NCI-H446 treated with DMSO at 0.1 percent for 48 hours (cell line): ENCODE measurements at places on chromosomes 16 and 17.
A peak's percentile ranks its signal among the peaks of the same experiment; 100 is the strongest.

DNA sequence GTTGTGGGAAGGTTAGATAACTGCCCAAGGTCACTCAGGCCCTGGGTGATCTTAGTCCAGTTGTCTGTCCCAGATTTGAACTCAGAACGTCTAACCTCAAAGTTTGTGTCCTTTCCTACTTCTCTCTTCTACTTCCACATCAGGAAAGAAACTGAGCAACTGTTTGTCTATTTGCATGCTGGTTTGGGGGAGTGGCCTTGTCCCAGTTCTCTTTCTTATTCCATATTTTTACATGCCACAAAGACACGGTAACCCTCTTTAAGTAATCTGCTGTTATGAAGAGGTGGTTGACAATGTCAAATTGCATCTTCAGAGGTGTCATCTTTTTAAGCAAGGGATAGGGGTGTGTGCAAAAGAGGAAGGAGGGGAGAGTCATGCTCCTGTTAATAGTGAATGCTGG is 432.5 kb downstream of the HS3ST3B1 start:
- DNase-seq = no peak

GRCh38 chr17:14051692-14052091 is 17.6 kb upstream of the COX10 start:
- no peak for DNase-seq

- no peak for DNase-seq
Observed at GRCh38 chr16:89827383-89828198, 684 bp upstream of the SPIRE2 start.

DNA sequence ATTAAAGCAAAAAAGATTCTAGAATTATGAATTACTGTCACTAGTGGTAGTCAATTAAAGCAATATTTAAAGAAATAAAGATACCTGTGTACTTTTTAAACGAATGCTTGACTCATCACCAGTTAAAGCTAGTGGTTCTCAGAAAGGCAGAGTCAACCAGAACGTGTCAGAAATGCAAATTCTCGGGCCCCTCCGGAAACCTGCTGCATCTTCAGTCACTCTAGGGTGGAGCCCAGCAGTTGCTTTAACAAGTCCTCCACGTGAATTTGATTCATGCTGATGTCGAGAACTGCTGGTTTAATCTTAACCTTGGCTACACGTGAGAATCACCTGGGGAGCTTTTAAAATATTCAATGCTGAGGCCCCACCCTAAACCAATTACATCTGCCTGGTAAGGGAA is 169.8 kb upstream of the SDK2 start:
- no peak for DNase-seq

- no peak for DNase-seq
Observed at GRCh38 chr17:64736804-64737492, 74.8 kb upstream of the SMURF2 start.

DNA sequence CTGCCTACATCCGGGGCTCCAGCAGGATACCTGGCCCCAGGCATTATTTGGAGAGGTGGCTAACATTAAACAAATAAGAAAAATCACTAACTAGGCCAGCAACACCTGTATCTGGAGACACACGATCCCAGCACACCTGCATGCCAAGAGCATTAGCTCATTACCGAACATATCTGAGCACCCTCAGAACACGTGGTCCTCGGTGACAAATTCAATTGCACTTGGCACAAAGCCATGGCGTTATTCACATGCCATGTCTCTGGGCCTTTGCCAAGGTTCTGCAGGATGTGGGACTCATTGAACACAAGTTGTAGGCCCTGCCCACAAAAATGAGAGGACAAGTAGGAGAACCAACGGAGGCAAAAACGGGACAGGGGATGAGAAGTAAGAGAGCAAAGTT is 552.3 kb downstream of the TOX3 start:
- no peak for DNase-seq

- DNase-seq = no peak
Observed at GRCh38 chr17:1559047-1560043, 3.2 kb downstream of the PITPNA start.

DNA sequence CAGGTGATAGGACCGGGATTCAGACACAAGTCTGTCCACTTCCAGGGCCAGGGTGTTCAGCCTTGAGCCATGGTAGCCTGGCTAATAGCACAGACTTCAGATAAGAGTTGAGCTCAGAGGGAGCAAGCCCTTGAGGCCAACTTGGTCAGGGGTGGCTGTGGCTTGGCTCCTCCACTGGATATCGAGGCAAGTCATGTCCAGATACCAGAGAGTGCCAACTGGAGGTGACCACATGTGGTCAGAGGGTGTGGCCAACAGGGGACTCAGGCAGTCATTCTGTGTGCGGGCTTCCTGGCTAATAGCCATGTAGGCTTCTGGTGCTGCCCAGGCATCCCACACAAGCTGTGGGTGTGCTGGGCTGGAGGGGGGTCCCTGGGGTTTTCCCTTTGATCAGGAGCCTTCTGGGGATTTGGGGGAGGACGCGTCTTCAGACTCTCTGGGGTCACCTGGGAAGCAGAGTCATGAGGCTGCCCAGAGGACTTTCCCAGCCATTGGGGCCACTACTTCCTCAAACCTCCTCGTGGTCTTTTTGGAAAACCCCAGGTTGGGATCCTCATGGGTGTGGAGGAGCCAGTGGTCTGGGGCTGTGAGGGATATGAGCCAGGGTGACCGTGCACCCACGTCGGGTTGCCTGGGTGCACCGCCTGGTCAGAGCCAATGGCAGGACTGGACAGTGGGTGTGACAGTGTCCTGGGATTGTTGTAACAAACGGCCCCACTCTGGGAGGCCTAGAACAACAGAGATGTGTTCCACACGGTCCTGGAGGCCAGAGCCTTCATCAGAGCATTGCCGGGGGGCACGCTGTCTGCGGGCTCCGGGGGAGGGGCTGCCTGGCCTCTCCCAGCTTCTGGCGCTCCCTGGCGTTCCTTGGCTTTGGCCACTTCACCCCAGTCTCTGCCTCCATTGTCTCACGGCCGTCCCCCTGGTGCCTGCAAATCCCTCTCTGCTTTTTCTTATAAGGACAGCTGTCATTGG is 25.0 kb downstream of the COX4I1 start:
- no peak for DNase-seq

- no peak for DNase-seq
Observed at GRCh38 chr17:2402544-2402943, 1.7 kb upstream of the MNT start.

DNA sequence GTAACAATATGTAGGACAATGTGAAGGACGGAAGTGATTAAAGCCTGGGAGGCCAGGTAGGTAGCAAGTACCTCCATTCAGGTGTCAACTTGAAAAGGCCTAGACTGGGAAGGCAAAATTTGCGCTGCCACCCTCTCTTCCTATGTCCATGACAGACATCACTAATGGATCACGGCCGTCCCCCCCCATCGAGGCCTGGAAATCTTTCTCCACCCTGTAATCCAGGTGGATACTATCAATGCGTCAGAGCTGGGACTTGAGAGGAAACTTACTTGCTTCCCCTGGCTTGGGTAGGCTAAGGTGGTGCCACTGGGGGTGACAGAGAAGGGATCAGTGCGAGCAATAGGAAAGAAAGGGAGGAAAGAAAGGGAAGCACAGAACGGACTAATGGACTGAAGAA is 156.1 kb downstream of the SALL1 start:
- DNase-seq = no peak

DNA sequence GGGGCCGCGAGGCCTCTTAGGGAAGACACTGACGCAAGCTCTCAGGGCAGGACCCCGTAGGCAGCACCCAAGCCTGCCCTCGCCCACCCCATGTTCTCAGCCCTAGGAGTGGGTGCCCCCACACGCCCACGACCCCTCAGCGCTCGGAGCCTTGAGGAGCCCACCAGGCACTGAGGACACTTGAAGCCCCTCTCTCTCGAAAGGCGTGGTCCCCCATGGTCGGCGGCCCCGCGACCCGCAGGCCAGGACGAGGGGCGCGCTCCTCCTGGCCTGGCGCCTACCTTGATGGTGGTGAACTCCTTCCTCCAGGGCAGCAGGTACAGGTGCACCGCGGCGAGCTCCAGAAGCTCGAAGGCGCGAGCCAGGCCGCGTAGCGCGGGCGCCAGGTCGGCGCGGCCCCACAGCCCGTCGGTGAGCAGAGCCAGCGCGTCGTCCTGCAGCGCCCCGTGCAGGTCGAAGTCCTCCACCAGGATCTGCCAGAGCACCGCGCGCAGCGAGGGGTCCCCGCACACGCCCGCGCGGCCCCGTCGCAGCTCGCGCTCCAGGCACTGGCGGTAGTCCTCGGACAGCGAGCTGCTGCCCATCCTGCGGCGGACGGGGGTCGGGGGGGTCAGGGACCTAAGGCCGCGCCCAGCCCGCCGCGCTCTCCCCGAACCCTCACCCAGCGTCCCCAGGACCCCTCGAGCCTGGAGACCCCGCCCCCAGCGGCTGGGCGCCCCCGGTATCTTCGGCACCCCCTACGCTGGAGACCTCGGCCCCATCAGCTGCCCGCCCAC is 668 bp downstream of the SPATA2L start:
- DNase-seq = no peak

DNA sequence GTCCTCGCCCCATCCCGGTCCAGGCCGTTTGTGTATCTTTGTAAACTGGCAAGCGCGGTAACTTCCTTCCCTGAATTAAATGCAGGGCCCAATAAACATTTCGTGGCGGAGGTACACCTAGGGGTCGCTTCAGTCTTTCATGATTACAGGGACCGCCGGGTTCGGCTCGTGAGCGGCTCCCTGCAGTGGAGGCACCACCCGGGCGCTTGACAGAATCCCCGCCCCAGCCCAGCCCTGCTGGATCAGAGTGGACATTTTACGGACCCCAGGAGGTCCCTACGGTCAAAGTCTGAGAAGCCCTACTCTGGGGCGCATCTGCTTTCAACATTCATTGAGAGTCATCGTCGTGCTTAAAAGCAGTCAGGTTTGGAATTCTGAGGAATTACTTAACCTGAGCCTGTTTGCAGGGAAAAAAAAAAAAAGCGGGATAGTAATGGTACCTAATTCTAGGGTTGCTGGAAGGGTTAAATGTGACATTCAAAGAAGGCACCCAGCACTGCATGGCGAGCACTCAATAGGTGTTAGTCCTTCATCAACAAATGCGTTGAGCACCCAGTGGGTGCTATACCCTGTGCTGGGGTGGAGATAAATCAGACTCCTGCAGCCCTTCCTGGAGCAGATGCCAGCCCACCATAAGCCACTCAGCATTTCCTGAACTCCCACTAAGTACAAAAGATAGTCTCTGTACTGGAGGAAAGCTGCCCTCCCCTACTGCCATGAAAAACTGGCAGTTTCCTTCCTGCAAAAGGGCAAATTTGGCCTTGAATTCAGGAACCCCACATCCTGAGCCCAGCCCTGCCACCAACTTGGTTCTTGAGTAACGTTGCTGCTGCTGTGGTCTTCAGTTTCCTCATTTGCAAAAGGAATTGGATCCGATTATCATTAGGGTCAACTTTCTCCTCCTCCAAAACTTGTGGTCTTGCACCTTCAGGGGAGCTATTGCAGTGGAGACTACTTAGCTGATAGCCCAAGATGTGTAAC is 658 bp upstream of the DUSP3 start:
- DNase-seq = no peak

DNA sequence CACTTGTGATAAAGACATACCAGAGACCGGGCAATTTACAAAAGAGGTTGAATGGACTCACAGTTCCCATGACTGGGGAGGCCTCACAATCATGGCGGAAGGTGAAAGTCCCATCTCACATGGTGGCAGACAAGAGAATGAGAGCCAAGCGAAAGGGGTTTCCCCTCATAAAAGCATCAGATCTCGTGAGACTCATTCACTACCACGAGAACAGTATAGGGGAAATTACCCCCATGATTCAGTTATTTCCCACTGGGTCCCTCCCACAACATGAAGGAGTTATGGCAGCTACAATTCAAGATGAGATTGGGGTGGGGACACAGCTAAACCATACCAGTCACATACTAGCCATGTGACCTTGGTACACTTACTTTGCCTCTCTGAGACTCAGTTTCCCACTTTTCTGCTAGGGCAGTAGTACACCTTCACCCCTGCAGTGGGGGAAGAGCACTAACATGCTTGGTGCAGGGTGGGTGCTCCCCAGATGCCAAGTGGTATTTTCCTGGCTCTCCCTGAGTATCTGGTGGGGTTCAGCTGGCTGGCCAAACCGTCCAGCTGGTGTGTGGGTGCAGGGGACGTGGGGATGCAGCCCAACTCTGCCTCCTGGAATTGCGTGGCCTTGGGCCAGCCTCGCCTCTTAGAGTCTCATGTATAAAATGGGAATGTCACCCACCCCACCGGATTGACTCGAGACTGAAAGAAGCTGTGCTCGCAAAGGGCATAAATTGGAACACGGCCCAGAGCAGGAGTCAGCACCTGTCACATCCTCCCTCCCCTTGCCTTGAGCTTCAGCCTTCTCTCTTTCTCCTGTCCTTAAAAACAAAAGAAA is 364.1 kb downstream of the CPPED1 start:
- DNase-seq = peak; percentile 18

DNA sequence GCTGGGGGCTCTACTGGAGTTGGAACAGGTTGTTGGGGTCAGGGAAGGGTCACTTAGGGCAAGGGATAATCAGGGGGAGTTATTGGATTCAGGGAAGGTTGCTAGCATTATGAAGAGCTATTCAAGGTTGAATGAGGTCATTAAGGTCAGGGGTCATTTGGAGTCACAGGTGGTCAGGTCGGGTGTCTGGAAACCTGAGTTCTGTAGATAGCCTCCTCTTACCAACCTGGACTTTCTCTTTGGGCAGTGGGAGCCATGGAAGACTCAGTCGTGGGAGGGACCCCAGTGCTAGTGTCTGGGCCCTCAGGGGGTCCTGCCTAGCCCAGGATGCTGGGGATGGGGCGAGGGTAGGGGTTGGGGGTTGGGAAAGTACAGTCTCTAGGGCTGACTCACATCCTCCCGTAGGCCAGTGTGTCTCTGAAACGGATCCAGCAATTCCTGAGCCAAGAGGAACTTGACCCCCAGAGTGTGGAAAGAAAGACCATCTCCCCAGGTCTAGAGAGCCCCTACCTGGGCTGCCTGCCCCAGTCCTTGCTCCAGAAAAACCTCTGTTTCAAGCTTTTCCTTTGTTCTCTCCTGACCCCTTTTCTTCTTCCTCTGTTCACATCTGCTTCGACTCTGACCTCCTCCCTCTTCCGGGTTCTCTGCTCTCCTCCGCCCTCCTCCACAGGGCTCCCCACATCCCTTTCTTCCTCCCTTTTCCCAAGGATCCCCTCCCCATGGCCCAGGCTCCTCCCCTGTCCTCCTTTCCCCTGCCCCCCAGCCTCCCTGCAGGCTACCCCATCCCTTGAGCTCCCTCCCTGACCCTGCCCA is 33.5 kb downstream of the ABCC3 start:
- DNase-seq = no peak

- no peak for DNase-seq
Observed at GRCh38 chr17:72467841-72468653, 347.2 kb downstream of the SOX9 start.

- DNase-seq = no peak
Observed at GRCh38 chr16:1662543-1662942, 15.5 kb upstream of the JPT2 start.

GRCh38 chr17:32382526-32383223 is 32.7 kb downstream of the ZNF207 start:
- no peak for DNase-seq

GRCh38 chr17:51941272-51941671 is 217.2 kb downstream of the CA10 start:
- no peak for DNase-seq

GRCh38 chr17:81959362-81960129 is 1.4 kb downstream of the NOTUM start:
- DNase-seq = no peak

GRCh38 chr16:72936408-72936807 is 111.5 kb downstream of the ZFHX3 start:
- DNase-seq = no peak

GRCh38 chr16:82178352-82178751 is 8.3 kb upstream of the MPHOSPH6 start:
- DNase-seq = no peak

- DNase-seq = no peak
Observed at GRCh38 chr17:75289832-75290337, 652 bp upstream of the SLC25A19 start.
